ENCODE measurements at places on chromosomes 16 and 17.

GRCh38 chr17:2894782-2895181, 98.5 kb downstream of the RAP1GAP2 start:
- no peak for DNase-seq

- DNase-seq, result no peak
Observed at GRCh38 chr17:10799407-10799806, 4.5 kb downstream of the TMEM238L start.

DNA sequence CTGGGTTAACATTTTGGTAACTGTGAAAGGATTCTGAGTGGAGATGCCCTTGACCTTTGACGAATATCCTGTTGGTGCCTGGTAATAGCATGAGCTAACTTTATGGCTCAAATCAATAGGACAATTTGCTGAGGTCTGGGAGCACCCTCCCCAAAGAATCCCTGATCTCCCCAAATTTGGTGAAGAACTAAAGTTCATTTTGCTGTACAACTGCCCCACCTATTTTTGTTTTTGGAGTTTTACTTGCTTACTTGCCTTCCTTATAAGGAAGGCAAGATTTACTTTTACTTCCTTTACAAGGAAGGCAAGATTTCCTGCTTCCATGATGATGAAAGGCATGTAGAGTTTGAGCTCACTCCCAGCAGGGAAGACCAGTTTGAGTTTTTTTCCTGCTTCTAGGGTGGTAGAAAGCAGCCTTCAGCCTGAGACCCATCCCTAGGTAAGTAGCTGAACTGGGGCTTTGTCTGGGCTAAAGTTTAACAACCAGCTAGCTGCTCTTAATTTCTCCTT, 2.8 kb downstream of the KRTAP4-9 start:
- DNase-seq, result no peak

DNA sequence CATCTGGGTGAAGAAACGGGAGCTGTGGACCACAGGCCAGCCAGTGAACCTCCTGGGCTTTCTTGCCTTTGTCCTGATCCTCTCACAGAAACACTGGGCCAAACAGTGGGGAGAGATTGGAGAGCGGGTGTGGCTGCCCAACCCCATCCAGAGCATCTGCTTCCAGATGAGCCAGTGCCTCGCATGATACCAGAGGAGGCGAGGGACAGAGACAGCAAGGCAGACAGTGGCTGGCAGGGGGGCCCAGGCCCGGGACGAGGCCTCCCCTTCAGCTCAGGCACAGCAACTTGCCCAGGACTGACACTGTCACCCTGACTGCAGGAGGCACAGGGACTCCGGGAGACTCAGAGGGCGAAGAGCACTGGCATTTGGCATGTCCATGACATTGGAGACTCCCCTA, 12.0 kb downstream of the ARHGEF15 start:
- DNase-seq, result no peak

DNA sequence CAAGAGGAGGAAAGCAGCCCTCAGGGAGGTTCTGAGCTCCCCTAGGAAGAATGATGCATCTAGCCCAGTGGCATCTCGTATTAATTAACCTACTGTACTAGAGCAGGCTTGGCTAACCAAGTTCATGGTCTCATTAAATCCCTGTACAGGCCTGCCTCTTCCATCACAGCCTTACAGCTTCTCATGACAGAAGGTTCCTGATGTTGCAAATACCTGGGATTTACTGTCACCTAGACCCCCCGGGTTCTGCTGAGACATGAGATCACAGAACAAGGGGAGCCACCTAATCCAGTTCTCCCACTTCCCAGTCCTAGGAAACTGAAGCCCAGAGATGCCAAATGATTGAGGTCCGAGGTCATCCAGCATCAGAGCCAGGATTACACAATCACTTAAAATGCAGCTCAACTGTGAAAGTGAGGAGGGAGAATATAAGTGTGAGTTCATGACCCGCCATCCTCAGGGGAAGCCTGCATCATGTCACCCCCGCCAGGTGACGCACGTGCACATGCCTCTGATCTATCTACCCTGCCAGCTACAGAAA, 23.9 kb downstream of the ACLY start:
- DNase-seq, result peak; percentile 80

- peak; percentile 86 for DNase-seq
Observed at GRCh38 chr16:82699711-82700495, 73.1 kb downstream of the CDH13 start.

GRCh38 chr17:34584805-34585416, 5.5 kb downstream of the TMEM132E start:
- peak; percentile 42 for DNase-seq

GRCh38 chr17:76704805-76705204, 6.0 kb downstream of the MXRA7 start:
- no peak for DNase-seq

DNA sequence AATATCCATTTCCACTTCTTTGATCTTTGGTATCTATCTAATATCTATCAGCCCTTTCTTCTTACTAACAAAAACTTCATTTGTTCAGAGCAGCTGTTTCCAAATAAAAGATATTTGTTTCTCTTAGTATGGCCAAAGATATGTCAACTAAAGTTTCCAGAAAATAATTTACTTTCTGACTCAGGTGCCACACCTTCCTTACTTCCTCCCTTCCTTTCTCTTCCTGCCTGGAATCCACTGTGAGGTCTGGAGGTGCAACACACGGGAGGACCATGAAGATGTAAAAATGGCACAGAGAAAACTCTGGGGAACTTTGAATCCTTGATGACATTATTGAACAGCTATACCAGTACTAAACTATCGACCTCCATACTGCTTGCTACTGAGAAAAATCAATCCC, 14.0 kb downstream of the MED13 start:
- no peak for DNase-seq

DNA sequence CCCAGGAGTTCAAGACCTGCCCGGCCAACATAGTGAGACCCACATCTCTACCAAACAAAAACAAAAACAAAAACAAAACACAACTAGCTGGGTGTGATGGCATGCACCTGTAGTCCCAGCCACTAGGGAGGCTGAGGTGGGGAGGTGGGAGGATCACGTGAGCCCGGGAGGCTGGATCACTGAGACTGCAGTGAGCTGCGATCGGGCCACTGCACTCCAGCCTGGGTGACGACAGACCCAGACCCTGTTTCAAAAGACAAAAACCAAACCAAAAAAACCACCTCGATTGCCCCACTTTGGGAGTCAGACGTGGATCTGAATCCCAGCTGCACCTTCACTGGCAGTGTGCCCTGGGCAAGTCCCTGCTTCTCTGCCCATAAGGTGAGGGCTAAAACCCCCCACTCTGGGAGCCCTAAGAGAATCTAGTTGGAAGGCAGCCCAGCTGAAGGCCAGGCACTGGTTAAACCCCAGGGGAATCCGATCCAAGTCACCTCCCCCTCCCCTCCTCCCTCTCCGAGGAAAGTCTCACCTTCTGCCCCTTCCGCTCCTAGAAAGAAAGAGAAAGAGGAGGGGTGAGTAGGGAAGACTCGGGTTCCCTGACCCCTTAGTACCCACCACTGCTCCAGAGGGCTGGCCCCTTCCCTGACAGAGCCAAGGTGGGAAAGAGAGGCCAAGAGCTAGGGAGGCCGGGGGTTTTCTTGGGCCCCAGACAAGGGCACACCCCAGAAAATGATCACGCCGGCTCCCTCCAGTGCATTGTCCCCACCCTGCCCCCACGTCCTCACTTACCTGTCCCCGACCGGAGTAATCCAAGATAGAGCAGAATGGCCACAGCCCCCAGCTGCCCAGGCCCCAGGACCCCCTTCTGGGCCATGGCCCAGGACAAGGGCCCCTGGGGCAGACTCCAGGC, 647 bp downstream of the PRSS8 start:
- no peak for DNase-seq

- DNase-seq, result no peak
Observed at GRCh38 chr17:78214706-78215061, 631 bp downstream of the BIRC5 start.
